CD8-positive, alpha-beta memory T cell (primary cell): ENCODE measurements at places on chromosomes 11 and 22. TPM values are rescaled to one million over a fixed set of nuclear protein-coding genes. Genes with fewer than 3 reads are reported as not detected.

GRCh38 chr11:112367461-112367860 is 106.8 kb upstream of the PLET1 start:
- no peaks in the 10 kb centered on the region for H3K36me3 ChIP-seq
- H3K4me3 ChIP-seq, result no peak overlapping the region
- no peaks in the 10 kb centered on the region for H3K4me1 ChIP-seq
- no peak overlapping the region for H3K27ac ChIP-seq

- H3K27me3 ChIP-seq, result no peaks in the 10 kb centered on the region
- no peak overlapping the region for H3K27ac ChIP-seq
- no peak overlapping the region for H3K4me3 ChIP-seq
- no peaks in the 10 kb centered on the region for H3K4me1 ChIP-seq
- DNase-seq, result no peak
Measured at GRCh38 chr11:1926156-1927025, 6.9 kb downstream of the TNNT3 start.

DNA sequence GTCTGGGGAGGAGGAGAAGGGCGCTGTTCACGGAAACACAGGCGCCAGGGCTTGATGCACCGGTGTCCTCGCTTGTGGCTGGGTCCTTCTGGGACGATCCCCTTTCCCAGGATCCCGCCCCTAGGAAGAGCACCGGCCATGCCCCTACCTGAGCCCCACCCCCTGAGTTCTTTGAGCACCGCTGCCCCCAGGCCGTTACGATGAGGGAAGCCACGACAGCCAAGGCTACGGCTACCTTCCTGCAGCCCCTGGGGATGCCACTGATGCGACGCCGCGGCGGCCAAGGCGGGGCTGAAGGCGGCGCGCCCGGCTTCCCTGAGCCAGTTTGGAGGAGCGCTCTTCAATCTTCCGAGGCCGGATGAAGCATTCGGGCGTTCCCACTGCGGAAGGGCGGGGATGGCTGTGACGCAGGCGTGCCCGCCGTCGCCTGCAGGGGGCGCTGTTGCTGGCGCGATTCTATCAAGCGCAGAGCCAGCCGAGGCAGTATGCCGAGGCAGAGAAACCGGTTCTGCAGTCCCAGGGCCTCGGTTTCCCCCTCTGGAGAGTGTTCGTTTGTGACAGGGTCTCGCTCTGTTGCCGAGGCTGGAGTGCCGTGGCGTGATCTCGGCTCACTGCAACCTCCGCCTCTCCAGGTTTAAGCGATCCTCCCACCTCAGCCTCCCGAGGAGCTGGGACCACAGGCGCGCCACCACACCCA is 9.7 kb upstream of the NEFH start:
- no peak overlapping the region for H3K27ac ChIP-seq
- H3K4me1 ChIP-seq, result no peaks in the 10 kb centered on the region
- peaks cover 4% of the 10 kb centered on the region for H3K27me3 ChIP-seq
- H3K36me3 ChIP-seq, result no peaks in the 10 kb centered on the region
- DNase-seq, result peak; percentile 58
- peak overlapping the region; percentile 47 for H3K4me3 ChIP-seq

Gene PYGM
- total RNA-seq, result 2.2 TPM

GRCh38 chr22:20380486-20380885 is 13.5 kb upstream of the ZNF74 start:
- no peak for DNase-seq
- H3K27ac ChIP-seq, result no peak overlapping the region
- no peaks in the 10 kb centered on the region for H3K4me1 ChIP-seq
- no peaks in the 10 kb centered on the region for H3K27me3 ChIP-seq
- no peaks in the 10 kb centered on the region for H3K36me3 ChIP-seq

GRCh38 chr11:9604134-9604533 is 30.7 kb downstream of the WEE1 start:
- no peak overlapping the region for H3K4me3 ChIP-seq
- H3K4me1 ChIP-seq, result peaks cover 20% of the 10 kb centered on the region
- H3K36me3 ChIP-seq, result no peaks in the 10 kb centered on the region

DNA sequence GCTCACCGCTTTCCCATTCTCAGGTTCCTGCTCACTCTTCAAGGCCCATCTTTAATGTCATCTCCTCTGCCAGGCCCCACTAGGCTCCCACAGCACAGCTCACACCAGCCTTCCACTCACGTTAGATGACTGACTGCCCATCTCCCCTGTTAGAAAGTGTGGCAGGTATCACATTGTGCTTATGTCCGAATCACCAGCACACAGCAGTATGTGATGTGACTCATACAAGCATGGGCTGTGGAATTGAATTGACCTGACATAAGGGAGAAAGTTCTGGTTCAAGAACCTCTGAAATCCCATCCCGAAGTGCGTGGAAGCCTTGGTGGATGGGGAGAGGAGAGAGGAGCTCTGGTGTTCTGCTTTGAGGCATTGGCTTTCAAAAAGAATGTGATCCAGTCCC is 6.5 kb downstream of the VSTM5 start:
- H3K27ac ChIP-seq, result no peak overlapping the region
- H3K4me3 ChIP-seq, result no peak overlapping the region
- no peaks in the 10 kb centered on the region for H3K27me3 ChIP-seq
- no peak for DNase-seq
- H3K4me1 ChIP-seq, result no peaks in the 10 kb centered on the region

GRCh38 chr11:47388697-47389576 is 10.6 kb upstream of the SPI1 start:
- no peaks in the 10 kb centered on the region for H3K36me3 ChIP-seq
- DNase-seq, result no peak
- H3K4me3 ChIP-seq, result no peak overlapping the region
- peaks cover 25% of the 10 kb centered on the region for H3K4me1 ChIP-seq

- H3K4me3 ChIP-seq, result no peak overlapping the region
- no peak for DNase-seq
- H3K4me1 ChIP-seq, result peaks cover 11% of the 10 kb centered on the region
- H3K27me3 ChIP-seq, result no peaks in the 10 kb centered on the region
- H3K27ac ChIP-seq, result no peak overlapping the region
- H3K36me3 ChIP-seq, result no peaks in the 10 kb centered on the region
Measured at GRCh38 chr11:1776331-1776851, 12.7 kb upstream of the CTSD start.

GRCh38 chr11:6194065-6194581 is 4.9 kb upstream of the OR52W1 start:
- no peaks in the 10 kb centered on the region for H3K36me3 ChIP-seq
- no peak overlapping the region for H3K27ac ChIP-seq
- H3K4me3 ChIP-seq, result no peak overlapping the region
- H3K4me1 ChIP-seq, result no peaks in the 10 kb centered on the region
- no peak for DNase-seq
- H3K27me3 ChIP-seq, result no peaks in the 10 kb centered on the region

- H3K4me1 ChIP-seq, result no peaks in the 10 kb centered on the region
- DNase-seq, result no peak
- H3K27me3 ChIP-seq, result no peaks in the 10 kb centered on the region
- peaks cover 5% of the 10 kb centered on the region for H3K36me3 ChIP-seq
- no peak overlapping the region for H3K4me3 ChIP-seq
- no peak overlapping the region for H3K27ac ChIP-seq
Measured at GRCh38 chr22:26751217-26751616, 93.8 kb downstream of the MIAT start.

Gene KCNJ1
- not detected for total RNA-seq

- no peak overlapping the region for H3K27ac ChIP-seq
- H3K4me1 ChIP-seq, result peaks cover 74% of the 10 kb centered on the region
- peaks cover 29% of the 10 kb centered on the region for H3K36me3 ChIP-seq
- no peaks in the 10 kb centered on the region for H3K27me3 ChIP-seq
- no peak overlapping the region for H3K4me3 ChIP-seq
Measured at GRCh38 chr11:108246885-108247284, 24.0 kb downstream of the ATM start.

GRCh38 chr22:17994424-17995108 is 29.8 kb downstream of the MICAL3 start:
- no peak overlapping the region for H3K4me3 ChIP-seq
- no peak overlapping the region for H3K27ac ChIP-seq
- DNase-seq, result no peak
- peaks cover 13% of the 10 kb centered on the region for H3K4me1 ChIP-seq
- H3K27me3 ChIP-seq, result no peaks in the 10 kb centered on the region
